ENCODE measurements at places on chromosomes 5 and 9. TPM values are rescaled to one million over a fixed set of nuclear protein-coding genes. Genes with fewer than 3 reads are reported as not detected.

- no peaks in the 10 kb centered on the region for H3K36me3 ChIP-seq
- no peak overlapping the region for H3K27ac ChIP-seq
- no peak overlapping the region for H3K4me3 ChIP-seq
- peaks cover 37% of the 10 kb centered on the region for H3K27me3 ChIP-seq
- H3K4me1 ChIP-seq: no peaks in the 10 kb centered on the region
- DNase-seq: no peak
Measured at GRCh38 chr5:96426831-96427230, 6.2 kb downstream of the PCSK1 start.

Gene ANKRD31
- 0.18 TPM for total RNA-seq

- H3K27me3 ChIP-seq: peaks cover 8% of the 10 kb centered on the region
- no peaks in the 10 kb centered on the region for H3K36me3 ChIP-seq
- H3K4me1 ChIP-seq: peaks cover 5% of the 10 kb centered on the region
- no peak overlapping the region for H3K27ac ChIP-seq
- no peak for DNase-seq
Measured at GRCh38 chr5:38782180-38782835, 63.5 kb upstream of the OSMR start.

- no peak for DNase-seq
- H3K4me3 ChIP-seq: no peak overlapping the region
- H3K27me3 ChIP-seq: no peaks in the 10 kb centered on the region
Measured at GRCh38 chr5:1418921-1419280, 26.3 kb downstream of the SLC6A3 start.

All from activated CD4-positive, alpha-beta memory T cell treated with anti-CD3 and anti-CD28 coated beads, Interleukin-2, amount 10 ng/mL, durations not matched to agents 7 days and 5 days (primary cell).